ENCODE measurements at places on chromosomes 6 and 20.

- DNase-seq: no peak
Measured at GRCh38 chr6:35030099-35030498, 111.0 kb downstream of the TCP11 start.

GRCh38 chr6:107458672-107459282 lies 587 bp downstream of the PDSS2 start:
- peak; percentile 29 for DNase-seq

- DNase-seq: no peak
Measured at GRCh38 chr6:15674690-15675386, 12.0 kb upstream of the DTNBP1 start.

- no peak for DNase-seq
Measured at GRCh38 chr20:62970307-62971210, 18.1 kb downstream of the SLC17A9 start.

GRCh38 chr20:47775841-47776240 lies 9.4 kb downstream of the SULF2 start:
- DNase-seq: no peak

DNA sequence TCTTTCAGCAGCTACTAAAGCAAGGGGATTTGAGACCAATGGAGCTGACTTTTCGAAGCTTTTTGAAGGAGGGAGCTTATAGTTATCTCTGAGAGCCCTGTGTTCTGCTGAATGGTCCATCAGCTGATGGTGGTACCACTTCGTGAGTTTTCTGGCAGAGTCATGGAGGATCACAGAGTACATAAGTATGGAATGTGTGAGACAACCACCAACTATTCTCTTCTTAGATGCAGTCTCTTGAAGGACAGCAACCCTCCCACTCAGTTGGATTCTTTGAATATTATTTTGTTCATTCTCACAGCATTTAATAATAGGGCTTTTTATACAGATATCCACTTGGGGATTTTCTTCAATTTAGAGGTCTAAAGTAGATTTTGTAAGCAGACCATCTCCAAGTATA lies 75.3 kb downstream of the ELOVL2 start:
- no peak for DNase-seq

- DNase-seq: no peak
Measured at GRCh38 chr20:48102931-48103660, 317.8 kb upstream of the SULF2 start.

DNA sequence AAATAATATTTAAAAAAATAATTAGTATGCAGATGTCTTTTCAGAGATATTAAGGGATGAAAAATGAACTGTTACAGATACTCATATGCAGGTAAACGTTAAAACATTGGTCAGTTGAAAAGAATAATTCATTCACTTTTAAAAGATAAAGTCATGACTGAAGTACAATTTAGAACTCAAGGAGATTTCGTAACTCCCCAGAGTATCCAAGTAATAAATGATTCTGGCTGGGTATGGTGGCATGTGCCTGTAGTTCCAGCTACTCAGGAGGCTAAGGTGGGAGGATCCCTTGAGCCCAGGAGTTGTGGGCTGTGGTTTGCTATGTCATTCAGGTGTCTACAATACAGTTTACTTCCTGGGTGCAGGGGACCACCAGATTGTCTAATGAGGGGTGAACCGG lies 122.3 kb upstream of the TMEM181 start:
- no peak for DNase-seq

GRCh38 chr20:34689486-34689885 lies 12.6 kb upstream of the PIGU start:
- no peak for DNase-seq

- no peak for DNase-seq
Measured at GRCh38 chr6:28220257-28221133, 4.6 kb upstream of the ZSCAN9 start.

DNA sequence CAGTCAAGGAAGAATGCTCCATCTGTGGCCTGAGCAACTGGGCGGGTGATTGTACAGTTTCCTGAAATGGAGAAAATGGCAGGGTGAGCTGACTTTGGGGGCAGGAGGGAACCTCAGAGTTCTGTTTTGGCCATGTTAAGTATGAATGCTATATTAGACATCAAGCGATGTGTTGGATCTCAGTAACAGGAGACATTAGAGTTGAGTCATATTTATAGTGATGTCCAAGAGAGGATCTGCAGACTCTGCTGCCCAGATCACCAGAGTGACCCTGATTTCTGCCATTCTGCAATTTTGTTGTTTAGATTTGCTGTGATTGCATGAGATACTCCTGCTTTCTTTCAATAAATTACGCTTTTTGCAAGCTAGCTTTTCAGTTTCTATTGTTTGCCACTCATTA lies 131.4 kb upstream of the ENPP5 start:
- no peak for DNase-seq

DNA sequence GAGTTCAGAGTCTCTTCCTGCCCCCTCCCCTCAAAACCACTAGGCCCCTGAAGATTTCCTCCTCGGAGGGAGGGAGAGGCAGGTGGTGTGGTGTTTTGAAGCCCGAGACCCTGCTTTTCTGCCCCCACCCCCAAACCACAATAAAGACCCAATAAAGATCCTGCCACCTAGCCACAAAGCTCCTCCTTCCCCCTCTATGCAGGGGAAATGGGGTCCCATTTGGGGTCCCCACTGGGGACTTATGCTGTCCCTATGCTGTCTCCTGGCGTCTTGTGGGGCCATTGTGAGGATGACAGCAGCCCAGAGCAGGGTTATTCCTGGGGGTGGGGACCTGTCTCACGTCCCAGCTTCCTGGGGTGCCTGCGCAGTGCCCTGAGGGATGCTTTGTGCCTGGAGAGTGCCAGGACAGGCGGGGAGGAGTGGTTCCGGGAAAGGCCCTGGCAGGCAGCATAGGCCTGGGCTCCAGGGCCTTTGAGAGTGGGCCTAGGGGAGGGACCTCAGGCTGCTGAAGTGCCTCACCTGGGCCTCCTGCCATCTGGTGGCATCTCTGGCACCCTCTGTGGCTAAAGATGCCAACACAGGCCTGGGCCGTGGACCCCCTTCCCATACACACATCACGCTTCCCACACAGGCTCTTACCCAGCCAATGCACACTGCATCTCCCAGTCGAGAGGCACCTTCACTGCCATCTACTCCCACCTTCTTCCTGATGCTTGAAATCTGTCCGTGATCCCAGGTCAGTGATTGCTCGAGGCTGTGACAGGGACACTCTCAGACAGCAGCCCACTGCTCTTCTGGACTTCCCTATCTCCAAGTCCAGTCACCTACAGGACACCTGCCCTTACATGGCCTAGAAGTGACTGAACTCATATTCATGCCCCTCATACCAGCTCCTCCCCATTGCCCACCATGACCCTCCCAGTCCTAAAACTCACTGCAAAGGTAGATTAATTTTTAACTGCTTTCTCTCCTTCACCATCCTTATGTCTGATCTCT lies 7.9 kb upstream of the ARMC12 start:
- no peak for DNase-seq

- DNase-seq: peak; percentile 79
Measured at GRCh38 chr6:47135772-47136171, 93.6 kb upstream of the ADGRF1 start.

DNA sequence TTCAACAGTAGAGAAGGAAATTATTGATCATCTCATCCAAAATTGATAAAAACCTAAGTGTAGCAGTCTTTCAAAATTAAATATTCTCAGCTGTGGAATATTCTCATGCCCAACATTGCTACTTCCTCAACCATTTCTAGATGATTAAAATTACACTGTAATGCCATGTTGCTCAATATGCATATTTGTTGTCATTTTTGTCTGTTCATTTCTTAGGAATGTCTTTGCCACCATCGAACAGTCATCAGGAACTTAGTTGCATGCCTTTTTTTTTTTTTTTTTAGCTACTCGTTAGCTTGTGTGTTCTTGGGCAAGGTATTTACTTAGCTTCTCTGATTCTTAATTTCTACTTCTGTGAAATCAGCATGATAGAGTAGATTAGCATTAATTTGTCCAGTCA lies 188.6 kb downstream of the DTNBP1 start:
- no peak for DNase-seq

DNA sequence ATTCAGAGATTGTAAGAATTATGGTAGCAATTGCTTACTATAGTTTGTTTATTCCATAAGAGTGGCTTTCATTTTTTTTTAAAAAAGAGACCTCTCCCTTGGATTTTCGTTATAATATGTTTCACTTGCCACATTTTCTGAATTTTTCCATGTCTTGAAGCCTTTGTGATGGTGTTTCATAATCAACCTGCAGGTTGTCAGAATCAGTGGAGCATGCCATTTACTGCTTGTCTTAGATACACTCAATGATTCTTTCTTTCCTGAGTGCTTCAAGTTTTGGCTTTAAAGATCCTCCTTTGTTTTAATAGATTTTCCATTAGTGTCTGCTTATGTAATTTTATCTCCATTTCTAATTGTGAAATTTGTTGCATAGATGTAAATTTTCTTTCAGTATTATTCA lies 31.2 kb downstream of the KCNQ5 start:
- DNase-seq: peak; percentile 11

GRCh38 chr6:167108278-167108677 lies 14.6 kb upstream of the CCR6 start:
- DNase-seq: no peak

GRCh38 chr6:144279484-144280150 lies 5.5 kb upstream of the UTRN start:
- DNase-seq: no peak

GRCh38 chr20:53805895-53806384 lies 212.3 kb upstream of the ZNF217 start:
- DNase-seq: no peak

All from ACHN (cell line).